ENCODE measurements at places on chromosomes 2 and 18.

DNA sequence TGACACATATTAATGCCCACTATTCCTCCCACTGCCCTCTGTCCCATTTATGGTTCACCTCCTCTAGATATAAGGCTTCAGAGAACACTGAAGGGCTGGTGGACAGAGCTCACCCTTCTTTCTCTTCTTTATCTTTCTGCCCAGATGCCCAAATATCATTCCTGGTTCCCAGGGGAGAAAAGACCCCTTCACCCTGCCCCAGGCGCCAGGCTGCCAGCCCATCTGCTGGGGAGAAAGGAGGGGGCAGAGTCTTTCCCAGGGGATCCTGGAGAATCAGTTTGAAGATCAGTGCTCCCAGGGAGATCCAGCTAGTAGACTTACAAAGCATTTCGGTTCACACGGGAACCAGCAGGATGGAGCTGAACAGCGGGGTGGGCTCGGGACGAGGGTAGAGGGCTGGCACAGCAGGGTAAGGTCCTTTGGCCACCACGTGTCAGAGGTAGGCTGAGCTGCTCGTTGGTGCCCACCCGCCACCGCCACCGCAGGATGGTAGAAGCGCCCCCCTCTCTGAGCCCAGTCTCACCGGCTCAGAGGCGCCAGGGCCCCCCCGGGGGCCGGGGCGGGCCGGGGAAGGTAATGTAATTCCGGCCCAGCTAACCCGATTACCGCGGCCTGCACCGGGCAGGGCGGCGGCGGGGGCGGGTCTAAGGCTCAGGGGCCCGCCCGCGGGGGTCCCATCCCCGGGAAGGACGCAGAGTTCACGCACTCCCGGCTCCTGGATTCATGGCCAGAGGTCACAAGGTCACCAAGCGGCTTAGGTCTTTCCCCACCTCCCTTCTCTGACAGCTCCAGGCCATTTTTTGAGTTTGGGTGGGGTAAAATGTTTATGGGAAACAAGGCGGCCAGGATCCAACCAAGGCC, 1.3 kb upstream of the TLX2 start:
- DNase-seq, result no peak

DNA sequence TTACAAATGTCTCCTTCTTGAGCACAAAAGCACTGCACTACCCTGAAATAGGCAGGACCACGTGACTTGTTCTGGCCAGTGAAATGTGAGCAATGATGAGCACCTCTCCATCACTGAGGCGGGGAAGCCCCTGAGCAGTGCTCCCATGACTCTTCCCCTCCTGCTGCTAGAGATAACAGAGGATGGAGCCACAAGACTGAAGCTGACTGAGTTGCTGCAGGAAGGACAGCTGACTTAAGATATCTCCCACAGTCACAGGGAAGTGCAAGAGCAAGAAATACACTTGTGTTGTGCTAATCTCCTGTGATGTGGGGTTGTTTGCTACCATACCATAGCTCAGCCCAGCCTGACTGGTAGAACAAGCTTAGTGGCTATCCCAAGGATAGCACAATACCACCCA, 38.7 kb downstream of the STK39 start:
- DNase-seq, result no peak

DNA sequence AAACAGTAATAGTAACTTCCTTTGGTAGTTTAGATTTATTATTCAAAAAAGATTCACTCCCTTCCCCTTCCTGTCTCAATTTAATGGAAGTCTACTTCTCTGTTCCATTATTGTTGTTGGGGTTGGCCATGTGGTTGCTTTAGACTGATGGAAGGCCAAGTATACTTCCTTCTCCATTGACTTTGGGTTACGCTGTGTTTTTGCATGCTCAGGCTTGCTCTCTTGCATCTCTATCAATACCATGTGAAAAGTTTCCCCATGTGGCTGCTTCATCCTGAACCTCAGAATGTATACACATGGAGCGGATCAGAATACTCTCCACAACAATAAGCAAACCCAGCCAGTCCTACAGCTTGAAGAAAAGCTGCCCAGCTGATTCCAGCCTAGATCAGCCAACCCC, 20.3 kb downstream of the CFAP210 start:
- DNase-seq, result no peak

- no peak for DNase-seq
Observed at GRCh38 chr2:153770359-153770991, 101.2 kb upstream of the GALNT13 start.

DNA sequence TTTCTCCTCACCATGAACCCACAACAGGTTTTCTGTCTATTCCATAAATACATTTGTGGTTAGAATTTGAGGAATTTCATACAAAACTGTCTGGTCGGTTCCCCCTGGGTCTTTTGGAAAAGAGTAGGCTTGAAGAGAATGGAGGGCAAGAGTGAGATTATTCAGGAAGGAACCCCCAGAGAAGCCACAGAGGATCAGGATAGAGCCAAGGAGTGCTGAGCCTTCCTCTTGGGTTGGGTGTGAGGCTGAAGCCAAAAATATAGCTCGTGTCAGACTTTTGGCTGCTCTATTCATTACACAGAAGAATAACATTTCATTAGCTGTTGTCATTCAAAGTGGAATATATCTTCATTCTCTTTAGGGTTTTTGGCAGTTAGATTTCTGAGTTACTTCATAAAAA, 45.9 kb upstream of the YES1 start:
- DNase-seq, result no peak

- peak; percentile 13 for DNase-seq
Observed at GRCh38 chr2:73176205-73176880, 26.0 kb upstream of the NOTO start.

- no peak for DNase-seq
Observed at GRCh38 chr18:50453732-50454131, 78.9 kb downstream of the SKA1 start.

DNA sequence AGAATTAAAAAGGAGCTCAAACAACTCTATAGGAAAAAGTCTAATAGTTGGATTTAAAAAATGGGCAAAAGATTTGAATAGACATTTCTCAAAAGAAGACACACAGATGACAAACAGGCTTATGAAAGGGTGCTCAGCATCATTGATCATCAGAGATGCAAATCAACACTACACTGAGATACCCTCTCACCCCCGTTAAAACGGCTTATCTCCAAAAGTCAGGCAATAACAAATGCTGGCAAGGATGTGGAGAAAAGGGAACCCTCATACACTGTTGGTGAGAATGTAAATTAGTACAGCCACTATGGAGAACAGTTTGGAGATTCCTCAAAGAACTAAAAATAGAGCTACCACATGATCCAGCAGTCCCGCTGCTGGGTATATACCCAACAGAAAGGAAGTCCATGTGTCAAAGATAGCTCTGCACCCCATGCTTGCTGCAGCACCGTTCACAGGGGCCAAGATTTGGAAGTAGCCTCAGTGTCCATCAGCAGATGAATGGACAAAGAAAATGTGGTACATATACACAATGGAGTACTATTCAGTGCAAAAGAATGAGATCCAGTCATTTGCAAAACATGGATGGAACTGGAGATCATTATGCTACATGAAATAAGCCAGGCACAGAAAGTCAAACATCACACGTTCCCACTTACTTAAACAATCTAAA, 46.7 kb upstream of the B3GNT7 start:
- DNase-seq, result no peak

DNA sequence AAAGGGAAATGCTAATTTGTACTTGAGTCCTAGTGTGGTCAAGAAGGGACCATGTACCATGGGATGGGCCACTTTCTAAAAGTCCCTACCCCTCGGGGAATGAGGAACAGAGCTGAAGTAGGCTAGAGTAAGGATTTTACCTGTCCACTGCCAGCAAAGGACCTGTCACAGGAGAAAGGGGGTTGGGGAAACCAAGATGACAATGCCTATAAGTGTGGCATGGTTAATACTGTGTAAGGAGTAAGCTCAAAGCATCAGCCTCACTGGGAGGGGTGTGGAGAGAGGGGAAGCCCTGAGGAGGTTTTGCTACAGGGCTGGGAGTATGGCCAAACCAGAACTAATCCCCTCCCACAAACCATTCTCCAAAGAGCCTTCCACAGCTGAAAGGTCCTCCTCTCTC, 15.8 kb downstream of the GKN2 start:
- DNase-seq, result peak; percentile 15

- no peak for DNase-seq
Observed at GRCh38 chr2:225030893-225031292, 11.4 kb downstream of the DOCK10 start.

- peak; percentile 85 for DNase-seq
Observed at GRCh38 chr2:223954401-223954800, 2.9 kb upstream of the MRPL44 start.

GRCh38 chr18:13514558-13514957, 211.8 kb downstream of the FAM210A start:
- DNase-seq, result no peak

DNA sequence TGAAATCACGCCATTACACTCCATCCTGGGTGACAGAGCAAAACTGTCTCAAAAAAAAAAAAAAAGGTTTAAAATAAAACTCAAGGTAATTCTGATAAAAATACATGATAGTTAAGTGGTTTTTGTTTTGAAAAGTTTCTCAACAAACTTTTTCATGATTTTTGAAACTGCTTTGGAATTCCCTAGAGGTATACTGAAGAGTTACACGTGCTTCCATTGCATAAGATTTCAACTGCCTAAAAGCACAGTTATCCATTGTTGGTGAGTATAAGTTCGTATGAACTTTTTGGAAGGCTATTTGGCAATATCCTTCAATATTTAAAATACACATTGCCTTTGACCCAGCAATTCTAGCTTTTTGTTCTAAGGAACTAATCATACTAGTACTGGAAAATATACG, 74.9 kb downstream of the USP34 start:
- no peak for DNase-seq

DNA sequence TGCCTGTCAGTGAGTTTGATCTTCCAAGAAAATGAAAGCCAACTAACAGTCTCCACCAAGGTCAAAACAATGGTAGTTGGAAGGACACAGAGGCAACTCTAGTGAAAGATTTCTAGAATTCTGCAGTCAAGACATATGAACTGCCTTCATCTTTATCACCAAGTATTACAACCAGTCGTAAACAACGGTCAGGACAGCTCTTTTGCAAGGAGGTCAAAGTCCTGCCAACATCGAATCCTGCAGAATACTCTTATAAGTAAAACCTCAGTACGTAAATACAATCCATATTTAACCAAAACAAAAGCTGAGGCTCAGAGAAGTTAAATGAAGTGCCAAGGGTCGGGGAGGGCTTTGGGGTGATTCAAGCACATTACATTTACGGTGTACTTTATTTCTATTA, 3.1 kb downstream of the FEZ2 start:
- no peak for DNase-seq

DNA sequence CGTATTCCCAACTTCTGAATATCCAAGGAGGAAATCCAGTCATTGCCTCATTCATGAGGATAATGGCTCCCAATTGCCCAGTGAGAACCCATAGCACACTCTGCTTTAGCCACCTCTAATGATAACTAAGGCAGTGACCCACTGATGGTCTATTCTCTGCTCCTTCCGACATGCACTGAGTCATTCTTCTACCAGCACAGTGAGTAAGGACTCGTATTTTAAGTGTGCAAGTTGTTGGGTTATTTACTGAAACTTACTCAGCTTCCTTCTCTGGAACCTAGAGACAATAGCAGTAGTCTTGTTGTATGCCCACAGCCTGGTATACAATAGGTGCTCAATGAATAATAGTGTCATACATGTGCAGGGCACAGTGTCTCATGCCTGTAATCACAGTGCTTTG, 81.1 kb upstream of the ZNF397 start:
- DNase-seq, result no peak

DNA sequence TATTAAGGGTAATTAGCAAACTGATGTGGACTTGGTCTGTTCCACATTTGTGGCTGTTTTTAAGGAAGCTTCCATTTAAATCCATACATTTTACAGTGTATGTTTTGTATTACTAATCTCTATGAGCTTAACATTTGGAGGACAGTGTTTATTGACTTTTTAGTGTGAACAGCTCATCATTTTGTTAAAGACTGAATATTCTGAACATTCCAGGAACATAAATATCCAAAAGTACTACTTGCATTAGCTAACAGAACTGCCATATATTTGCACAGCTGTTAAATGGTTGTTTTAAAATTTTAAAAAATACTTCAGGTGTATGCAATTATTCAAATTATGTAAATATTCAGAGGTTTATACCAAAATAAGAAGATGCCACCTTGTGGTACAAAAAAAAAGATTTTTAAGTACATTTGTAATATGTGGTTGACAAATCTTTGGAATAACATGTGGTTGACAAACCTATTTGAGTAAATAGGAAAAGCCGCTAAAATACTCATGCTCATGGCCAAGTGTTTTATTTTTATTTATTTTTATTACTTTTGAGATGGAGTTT, 439.7 kb upstream of the FANCL start:
- no peak for DNase-seq

DNA sequence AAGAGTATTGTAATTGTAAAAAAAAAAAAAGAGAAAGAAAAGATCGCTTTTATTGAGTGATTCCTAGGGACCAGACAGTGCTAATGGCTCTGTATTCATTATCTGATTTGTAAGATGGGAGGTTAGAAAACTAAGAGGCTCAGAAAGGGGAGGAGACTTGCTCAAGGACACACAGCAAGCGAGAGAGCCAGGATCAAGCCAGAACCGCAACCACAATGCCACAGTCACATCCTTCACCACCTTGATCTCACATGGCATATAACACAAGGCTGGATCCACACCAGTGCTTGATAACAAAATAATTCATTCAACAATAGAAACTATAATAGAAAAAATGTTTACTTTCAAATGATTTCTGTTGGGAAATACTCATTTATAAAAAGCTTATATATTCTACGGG, 37.5 kb downstream of the TFCP2L1 start:
- DNase-seq, result no peak

GRCh38 chr2:74583504-74583903, 29.0 kb downstream of the DOK1 start:
- DNase-seq, result peak; percentile 81
